ENCODE measurements at places on chromosomes 12 and 14.

GRCh38 chr12:112682586-112682985 lies 109.0 kb upstream of the RPH3A start:
- DNase-seq: no peak

DNA sequence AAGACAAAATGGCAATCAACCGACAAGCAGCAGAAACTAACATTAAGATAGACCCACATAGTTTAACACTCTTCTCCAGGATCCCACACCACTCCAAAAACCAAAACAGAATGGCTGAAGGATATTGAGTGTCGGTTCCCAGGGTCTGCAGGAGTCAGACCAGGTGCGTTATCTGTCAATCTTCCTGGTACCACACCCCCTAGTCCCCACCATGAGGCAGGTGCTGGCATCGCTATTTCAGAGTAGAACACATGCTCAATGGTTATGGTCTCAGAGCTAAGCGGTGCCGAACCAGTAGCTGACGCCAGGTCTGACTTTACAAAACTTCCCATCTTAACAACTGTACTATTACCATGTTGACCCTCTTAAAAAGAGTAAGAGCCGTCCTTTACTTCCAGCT lies 10.2 kb downstream of the STX2 start:
- DNase-seq: no peak

DNA sequence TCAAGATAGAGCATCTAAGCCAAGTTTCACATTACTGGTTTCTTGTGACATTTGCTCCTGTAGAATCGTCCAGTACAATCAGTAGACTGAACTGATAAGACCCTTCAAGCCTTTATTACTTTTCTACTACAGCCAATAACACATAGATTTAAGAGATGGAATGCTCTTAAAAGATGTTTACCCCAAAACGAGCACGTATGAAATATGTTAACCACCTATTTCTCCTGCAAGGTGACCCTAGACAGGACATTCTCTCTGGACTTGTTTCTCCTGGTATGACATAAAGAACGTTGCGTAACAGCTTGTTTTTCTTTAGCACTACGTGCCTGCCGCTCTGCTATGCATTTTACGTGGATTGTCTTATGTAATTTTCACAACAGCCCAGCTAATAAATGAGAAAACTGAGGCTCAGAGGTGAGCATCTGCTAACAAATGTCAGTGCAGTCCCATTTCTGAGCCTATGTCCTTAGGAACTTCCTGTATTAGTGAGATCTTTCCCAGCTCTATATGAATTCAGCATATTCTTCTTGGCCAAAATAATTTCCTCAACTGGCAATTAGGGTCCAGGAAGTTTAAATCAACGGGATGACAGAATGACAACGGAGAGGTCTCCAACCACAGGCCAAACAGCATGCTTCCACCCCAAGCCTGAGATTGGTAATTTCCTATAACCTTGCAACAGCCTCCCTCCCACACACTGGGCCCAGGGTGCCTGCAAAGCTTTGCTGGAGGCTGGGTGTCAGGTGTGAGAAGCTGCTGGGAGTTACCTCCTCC lies 3.7 kb downstream of the NFKBIA start:
- DNase-seq: no peak

GRCh38 chr12:118958520-118958919 lies 22.8 kb upstream of the SRRM4 start:
- no peak for DNase-seq

DNA sequence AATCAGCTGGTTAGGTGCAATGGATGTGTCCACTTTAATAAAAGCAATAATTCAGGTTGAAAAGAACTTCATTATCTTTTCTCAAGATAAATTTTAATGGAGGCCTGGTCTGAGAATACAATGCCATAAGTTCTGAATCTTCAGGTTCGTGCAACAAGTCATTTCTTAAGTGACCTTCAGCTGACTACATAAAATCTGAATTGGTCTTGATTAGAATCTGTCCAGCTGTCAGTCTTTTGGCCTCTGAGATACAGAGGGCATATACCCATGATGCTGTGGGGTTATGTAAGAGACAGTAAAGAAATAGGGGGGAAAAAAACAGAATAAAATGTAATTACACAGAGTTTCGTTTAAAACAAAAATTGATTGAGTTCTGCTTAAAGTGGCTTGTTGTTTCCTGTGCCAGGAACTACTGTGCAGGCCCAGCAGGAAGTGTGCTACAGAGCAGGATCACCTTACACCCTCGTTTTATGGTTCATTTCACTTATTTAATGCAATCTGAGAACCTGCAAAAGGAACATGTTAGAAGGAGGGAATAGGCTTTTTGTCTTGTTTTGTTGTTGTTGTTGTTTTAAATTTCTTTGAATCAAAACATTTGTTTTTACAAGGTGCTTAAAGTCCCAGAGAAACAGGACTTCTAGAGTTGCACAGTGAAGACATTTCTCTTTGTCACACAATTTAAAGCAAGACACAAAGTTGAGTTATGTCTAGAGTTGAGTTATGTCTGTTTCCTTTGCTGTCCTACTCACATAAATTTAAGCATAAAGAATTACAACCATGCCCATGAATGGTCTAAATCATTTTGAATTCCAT lies 64.2 kb downstream of the LGR5 start:
- DNase-seq: no peak

GRCh38 chr12:121568971-121569751 lies 11.7 kb downstream of the KDM2B start:
- no peak for DNase-seq

DNA sequence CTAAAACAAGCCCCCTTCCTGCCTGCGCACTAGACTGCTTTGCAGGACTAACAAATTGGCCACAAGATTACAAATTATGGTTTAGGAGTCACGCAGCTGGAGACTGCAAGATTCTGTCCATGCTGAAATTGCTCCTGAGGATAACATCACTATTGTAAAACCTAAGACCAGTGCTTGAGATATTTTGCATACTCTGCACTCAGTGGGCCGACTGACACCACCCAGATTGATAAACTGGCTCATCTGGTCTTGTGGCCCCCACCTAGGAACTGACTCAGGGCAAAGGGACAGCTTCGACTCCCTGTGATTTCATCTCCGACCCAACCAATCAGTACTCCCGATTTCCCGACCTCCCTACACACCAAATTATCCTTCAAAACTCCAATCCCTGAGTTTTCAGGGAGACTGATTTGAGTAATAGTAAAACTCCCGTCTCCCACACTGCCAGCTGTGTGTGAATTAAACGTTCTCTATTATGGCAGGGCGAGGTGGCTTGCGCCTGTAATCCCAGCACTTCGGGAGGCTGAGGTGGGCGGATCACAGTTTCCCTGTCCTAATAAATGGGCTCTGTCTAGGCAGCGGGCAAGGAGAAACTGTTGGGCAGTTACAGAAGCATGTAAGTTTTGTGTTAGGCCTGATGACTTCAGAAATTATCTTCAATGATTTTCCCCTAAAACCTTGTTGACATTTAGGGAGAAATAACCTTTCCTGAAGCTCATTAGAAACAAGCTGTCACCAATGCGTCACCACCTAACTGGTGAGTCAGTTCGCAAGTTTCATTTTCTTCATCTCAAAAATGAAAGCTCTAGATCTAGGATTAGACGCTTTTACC lies 5.3 kb upstream of the UBC start:
- DNase-seq: no peak

DNA sequence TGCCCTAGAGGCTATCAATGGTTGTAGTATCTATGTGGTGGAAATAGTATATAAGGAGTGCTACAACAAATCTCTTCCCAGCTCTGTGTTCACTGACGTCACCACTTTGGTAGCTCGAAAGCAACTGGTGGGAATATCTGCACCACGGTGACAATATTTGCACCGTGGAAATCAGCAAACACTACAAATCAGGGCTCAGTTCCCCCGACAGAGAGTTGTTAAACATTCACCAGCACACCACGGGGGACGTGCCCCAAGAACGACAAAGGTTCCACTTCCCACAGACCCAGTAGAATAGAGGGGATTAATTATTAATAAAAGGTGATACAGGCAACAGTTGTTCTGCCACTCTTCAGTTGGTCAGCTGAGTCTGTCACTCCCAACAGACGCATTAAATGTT lies 98.4 kb downstream of the CCDC60 start:
- DNase-seq: no peak

GRCh38 chr12:14993117-14993516 lies 20.3 kb downstream of the PDE6H start:
- DNase-seq: no peak

DNA sequence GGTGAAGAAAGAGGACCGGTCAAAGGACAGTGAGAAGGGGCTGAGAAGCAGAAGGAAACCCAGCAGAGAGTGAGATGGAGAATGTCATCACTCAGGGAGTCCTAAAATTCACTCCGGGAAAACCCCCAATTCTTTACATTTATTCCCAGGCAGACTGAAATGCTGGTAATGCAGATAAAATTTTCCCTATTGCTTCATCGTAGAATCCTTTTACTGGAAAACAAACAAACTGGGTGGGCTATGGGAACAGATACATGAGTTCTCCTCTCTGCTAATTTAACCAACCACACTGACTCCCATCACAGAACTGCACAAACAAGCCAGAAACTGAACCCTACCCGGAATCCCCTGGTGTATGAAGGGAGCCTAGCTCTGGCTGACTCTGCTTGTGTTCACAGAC lies 20.9 kb downstream of the HEBP1 start:
- no peak for DNase-seq

- no peak for DNase-seq
Measured at GRCh38 chr14:76677534-76678145, 83.6 kb upstream of the VASH1 start.

- DNase-seq: no peak
Measured at GRCh38 chr14:75456997-75457335, 29.1 kb downstream of the JDP2 start.

- DNase-seq: no peak
Measured at GRCh38 chr12:52210925-52211650, 19.3 kb upstream of the KRT80 start.

- no peak for DNase-seq
Measured at GRCh38 chr12:20368651-20369304, 441 bp downstream of the PDE3A start.

GRCh38 chr14:35571598-35571997 lies 37.6 kb downstream of the INSM2 start:
- no peak for DNase-seq

- no peak for DNase-seq
Measured at GRCh38 chr12:810116-810515, 57.7 kb downstream of the WNK1 start.

DNA sequence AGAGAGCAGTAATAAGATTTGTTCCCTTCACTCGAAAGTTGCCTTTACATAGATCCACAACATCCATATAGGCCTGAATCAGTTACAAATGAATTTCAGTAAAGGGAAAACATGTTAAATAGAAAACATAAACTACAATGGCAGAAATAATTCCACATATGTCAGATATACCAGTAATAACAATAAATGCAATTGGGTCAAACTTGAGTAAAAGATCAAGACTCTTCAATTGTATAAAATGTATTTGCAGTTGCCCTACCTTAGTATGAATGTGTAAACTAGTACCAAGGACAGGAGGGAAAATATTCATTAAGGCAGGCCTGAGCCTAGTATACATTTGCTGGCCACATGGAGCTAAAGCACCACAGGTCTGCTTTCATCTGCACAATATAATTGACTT lies 17.6 kb downstream of the NOS1 start:
- no peak for DNase-seq

DNA sequence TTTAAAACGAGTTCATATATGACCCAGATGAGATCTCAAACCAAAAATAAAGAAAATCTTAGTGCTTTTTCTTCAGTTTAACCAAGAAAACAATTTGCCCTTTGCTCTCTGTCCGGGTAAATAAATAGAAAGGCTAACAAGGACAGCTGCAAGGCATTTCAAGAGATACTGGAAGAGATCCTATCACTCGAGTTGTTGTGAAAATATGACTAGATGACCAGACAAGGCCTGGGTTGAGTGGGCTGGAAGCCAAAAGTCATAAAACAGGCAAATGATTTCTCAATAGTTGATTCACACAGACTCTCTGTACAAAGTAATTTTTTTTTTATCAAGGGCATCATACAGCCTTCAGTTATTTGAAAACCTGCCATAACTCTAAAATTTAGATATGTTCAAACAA lies 55.9 kb upstream of the AVPR1A start:
- DNase-seq: no peak

GRCh38 chr14:99597911-99598600 lies 6.0 kb downstream of the CCDC85C start:
- DNase-seq: no peak

Data from stimulated activated CD8-positive, alpha-beta memory T cell treated with anti-CD3 and anti-CD28 coated beads, Interleukin-4, amount 100 ng/mL, for 1 hour (primary cell).